KBM-7 (cell line): ENCODE measurements at places on chromosomes 1 and 21.

- DNase-seq, result no peak
Observed at GRCh38 chr1:172567720-172568119, 34.8 kb downstream of the SUCO start.

DNA sequence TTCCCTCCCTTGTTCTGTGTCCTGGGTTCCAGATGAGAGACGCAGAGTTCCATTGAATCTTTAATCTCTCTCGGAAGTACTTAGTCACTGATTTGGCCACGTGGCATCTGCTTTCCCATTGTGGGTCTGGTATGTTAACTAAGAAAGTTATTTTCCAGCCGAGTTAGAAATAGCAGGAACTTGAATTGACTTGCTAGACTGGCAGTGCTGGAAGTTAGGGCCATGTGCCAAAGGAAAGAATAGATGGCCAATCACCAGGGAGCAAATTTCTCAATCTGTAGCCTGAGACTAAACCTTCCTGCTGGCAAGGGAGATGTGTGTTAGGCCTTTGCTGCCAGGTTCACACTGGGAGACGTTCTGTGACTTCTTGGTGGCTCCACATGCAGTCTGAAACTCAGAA, 24.2 kb upstream of the SLFNL1 start:
- DNase-seq, result no peak

DNA sequence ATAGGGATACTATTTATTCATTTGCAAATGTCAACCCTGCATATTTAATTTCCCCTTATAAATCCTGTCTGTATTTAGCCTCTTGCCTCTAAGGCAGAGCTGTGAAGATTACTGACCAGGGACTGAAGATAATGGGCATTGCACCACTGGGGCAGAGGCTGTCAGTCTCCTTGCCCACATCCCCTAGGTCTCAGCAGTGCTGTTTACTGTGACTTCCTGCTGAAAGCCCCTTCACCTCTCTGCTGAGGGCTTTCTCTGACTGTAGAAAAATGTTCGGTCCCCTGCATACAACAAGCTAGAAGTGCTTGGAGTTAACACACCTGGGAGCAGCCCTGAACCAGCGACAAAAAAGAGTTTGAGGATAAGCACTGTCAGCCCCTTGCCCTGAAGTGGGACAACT, 28.8 kb downstream of the SLC5A9 start:
- no peak for DNase-seq

- DNase-seq, result no peak
Observed at GRCh38 chr1:10726355-10726754, 70.1 kb downstream of the CASZ1 start.

- DNase-seq, result no peak
Observed at GRCh38 chr1:147504801-147505311, 36.4 kb upstream of the BCL9 start.

DNA sequence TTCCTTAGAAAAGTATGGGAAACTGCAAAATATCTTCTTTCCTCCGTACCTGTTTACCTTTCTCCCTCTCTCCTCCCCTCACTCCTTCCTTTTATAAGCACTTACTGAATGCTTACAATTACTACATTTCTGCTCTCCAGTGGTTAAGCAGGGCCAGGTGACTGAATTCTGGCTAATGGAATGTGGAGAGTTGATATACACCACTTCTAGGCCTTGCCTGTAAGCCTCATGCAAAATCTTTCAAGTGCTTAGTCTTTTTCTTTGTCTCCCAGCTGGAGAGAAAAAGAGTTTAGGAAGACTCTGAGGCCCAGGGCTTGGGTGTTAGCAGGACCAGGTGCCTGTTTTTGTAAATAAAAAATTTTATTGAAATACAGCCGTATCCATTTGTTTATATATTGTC, 77.7 kb upstream of the CACNA1E start:
- DNase-seq, result no peak

DNA sequence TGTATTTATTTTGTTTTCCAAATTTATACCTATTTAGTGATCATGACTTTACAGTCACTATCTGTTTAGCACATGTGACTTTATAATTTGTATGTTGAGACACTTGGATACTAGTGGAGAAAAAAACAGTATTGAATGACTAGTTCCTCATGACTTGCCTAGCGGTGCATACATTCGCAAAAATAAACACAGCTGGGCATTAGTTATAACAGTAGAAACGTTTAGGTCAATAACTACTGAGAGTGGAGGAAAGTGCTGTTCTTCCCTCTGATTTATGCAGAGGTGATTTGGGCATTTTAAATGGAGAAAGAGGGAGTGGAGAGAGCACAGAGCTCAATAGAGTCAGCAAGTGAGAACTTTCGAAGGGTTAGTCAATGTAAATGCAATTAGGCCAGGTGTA, 1679.0 kb upstream of the B3GALT2 start:
- no peak for DNase-seq

DNA sequence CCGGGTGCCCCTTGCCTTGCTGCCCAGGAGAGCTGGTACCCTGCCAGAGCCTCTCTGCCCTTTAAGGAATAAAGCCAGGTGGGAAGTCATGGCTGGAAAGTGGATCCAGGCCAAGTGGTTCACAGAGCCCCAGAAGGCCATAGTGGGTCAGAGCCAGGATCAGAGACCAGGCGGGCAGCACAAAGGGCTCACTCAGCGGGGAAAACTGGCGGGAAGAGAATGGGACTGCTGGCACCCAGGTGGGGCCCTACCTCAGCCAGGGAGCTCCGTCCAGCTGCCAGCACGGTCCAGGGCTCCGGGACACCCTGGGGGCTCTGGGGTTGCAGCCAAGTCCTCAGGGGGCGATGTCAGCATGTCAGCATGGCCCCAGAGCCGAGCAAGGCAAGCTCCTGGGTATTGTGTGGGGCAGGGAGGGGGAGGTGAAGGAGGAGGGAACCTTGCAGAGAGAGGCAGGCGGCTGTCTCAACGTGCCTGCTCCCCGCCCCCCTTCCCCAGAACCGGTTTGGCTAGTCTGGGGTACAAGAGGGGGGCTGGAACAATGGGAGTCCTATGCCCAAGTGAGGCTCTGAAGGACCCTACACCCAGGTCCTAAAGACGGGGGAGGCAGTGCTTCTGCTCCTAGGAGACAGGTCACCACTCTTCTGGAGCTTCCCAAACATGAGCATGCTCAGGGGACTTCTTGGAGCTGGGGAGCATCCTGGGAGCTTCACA, at the start of gene ARHGEF19:
Gene ARHGEF19, minus strand, starts transcription at position 402 of the 711 bp plus-strand sequence. CDS start 3,598 bp downstream, outside the sequence.
- no peak for DNase-seq
